ENCODE measurements at places on chromosomes 7 and 10. TPM values are rescaled to one million over a fixed set of nuclear protein-coding genes. Genes with fewer than 3 reads are reported as not detected.

GRCh38 chr10:23051855-23052331, 43.5 kb upstream of the MSRB2 start:
- DNase-seq: no peak

DNA sequence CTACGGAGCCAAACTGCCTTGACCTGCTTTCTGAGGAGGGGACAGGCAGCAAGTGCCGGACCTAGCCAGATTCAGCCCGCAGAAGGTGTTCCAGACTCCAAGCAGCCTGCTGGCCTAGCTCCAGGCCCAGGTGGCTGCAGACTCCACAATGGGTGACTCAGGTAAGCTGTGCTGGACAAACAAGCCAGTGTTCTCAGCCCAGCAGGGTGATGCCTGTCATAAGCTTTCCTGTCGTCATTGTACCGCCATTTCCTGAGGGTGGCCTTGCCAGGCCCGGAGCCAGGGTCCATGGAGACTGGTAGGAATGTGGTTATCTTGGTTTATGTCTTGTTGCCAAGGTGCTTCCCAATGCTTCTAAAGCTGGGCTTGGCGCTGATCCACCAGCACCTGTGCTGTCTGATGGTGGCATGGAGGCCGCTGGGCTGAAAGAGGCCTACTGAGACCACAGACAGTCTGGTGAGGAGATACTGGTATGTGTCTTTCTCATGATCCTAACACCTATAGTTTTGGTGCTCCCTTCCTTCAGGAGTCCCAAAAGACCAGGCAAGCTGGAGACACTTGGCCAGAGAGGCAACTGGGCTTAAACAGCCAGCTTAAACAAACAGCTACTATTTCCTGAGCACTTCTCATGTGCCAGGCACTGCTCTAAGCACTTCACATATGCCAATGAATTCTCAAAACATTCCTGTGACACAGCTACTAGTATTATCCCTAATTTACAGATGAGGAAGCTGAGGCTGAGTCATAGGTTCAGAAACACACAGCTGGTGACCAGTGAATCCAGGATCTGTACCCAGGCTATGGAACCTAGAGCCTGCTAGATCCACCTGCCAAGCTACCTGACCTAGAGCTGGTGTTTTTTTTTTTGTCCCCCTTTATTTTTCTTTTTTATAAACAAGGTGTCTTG, 42.0 kb downstream of the ZC3HC1 start:
- DNase-seq: no peak

DNA sequence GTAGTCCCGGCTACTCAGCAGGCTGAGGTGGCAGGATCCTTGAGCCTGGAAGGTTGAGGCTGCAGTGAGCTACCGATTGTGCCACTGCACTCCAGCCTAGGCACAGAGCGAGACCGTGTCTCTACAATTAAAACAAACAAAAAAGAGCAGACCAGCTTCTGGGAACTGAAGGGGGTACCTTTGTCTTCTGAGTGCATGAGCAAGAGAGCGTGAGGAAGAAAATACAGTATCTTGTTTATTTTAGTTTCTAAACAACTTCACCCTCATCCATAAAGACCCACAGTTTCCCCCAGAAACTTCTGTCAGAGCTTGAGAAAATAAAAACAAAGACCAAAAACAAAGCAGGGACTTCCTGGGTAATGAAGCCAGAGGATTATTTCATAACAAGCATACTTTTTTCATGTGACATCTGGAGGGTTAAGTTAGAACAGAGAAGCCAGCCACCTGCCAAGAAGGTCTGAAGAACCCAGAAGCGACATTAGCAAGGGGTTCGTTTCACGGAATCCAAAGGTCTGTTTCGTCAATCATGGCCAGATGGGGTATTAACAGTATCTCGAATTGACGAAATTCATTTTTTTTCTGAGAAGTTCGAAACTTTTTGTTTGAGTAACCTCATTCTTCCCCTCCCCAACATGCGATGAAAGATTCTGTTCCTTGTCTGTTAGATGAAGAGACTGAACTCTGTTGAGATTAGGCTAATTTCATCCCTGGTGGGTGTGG, 10.2 kb upstream of the IL2RA start:
- DNase-seq: no peak

DNA sequence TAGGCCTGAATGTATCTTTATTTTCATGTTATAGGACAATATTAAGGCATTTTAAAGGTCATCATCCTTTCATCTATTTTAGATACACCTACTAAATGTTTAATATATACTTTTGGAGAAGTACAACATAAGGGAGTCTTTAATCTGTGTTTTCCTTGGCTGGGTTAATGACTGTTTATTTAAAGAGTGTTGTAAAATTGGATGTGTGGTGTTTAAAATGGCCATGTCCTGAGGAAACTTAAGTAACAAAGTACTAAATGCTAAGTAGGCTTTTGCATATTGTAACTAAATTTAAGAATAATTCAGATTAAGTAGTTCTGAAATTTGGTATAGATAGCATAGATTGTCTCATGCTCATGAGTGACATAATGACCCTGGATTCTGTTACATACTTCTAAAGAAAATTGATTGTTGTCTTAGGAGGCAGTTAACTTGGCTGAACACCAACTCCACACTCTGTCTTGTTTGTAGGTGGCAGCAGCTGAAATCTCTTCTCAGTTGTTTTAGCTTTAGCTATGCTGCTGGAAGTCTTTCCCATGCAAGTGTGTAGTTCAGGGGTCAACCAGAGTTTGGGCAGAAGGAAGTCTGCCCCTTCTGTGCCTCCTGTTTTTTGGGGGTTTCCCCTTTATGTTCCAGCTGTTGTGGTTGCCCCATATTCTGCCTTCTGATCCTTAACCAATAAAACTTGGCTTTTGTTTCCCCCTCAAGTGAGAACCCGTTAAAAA, 29.2 kb downstream of the DLD start:
- DNase-seq: no peak

- DNase-seq: no peak
These were observed 29.2 kb downstream of the EXOC4 start for GRCh38 chr7:133282094-133282493.

LLCFC1 gene
- total RNA-seq: not detected

DNA sequence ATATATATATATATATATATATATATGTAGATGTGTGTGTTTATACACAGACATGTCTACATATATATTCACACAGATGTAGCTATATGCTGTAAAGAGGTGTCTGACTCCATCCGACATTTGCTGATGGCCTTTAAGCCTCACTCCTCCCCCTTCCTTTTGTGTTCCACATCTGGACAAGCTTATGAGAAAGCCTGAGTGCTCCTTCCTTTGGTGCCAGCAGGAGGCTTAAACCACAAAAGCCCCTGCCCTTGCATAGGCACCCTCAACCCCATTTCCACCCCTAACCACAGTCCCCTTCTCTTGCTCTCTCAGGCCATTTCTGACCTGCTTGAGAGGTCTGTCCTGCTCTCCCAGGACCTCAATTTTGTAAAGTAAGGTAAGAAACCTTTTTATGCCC, 98.7 kb downstream of the SVOPL start:
- DNase-seq: no peak

DNA sequence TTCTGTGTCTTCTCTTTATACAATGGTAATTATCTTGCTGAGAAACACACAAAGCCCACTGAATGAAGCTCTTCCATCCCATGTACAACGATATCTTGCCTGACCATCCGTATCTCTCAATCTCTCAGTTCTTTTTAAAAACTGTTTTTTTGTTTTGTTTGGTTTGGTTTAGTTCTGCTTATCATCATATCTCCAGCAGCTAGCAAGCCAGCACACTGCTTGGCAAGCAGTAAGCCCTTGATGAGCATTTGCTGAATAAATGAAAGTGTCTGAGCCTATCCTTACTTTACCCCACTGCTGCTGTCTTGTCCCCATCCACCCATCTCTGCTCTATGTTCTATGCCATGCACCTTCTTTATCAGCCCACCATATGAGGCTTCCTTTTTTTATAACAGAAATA, 34.2 kb downstream of the ITGB1 start:
- DNase-seq: no peak

- DNase-seq: no peak
These were observed 18.3 kb upstream of the RHEB start for GRCh38 chr7:151537818-151538561.

DNA sequence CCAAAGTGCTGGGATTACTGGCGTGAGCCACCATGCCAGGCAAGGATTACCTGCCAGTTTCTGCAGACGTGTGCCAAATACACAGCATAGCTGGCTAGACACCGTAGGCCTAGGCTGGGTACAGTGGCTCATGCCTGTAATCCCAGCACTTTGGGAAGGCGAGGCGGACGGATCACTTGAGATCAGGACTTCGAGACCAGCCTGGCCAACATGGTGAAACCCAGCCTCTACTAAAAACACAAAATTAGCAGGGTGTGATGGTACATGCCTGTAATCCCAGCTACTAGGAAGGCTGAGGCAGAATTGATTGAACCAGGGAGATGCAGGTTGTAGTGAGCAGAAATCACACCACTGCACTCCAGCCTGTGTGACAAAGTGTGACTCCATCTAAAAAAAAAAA, 868 bp downstream of the RFC2 start:
- DNase-seq: no peak

- DNase-seq: no peak
These were observed 16.4 kb downstream of the FAM241B start for GRCh38 chr10:69646185-69647060.
